ENCODE measurements at places on chromosomes 1 and 21.

- peak; percentile 25 for DNase-seq
Observed at GRCh38 chr1:215637041-215637573, 70.0 kb downstream of the KCTD3 start.

DNA sequence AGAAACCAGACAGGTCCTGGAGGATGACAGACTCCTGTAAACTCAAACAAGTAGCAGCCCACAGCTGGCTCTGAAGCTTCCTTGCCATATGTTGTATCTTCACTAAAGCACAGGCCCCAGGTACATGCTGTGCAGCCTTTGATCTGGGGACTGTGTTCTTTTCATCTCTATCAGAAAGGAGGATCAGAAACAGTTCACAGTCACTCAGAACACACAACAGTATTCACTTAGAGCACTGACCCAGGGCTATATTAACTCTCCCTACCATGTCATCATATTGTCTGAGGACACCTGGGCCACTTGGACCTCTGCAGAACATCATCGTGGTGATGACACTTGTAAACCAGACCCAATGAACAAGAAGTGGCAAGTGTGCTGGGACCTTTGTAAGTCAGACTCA lies 222.0 kb downstream of the SETD4 start:
- DNase-seq, result no peak

DNA sequence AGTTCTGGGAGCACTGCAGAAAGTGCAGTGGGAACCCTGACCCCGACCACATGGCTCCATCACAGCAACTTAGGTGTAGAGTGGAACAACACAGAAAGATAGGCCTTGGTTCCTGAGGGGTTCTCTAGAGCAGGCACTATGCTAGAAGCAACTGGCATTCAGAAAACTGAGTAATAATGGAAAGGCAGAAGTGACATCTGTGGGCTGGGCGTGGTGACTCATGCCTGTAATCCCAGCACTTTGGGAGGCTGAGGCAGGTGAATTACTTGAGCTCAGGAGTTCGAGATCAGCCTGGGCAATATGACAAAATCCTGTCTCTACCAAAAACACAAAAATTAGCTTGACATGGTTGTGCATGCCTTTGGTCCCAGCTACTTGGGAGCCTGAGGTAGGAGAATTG lies 5.3 kb downstream of the MRPS15 start:
- no peak for DNase-seq

- peak; percentile 62 for DNase-seq
Observed at GRCh38 chr1:119101563-119101962, 38.9 kb downstream of the WARS2 start.

GRCh38 chr1:235851939-235852338 lies 14.8 kb downstream of the LYST start:
- no peak for DNase-seq

DNA sequence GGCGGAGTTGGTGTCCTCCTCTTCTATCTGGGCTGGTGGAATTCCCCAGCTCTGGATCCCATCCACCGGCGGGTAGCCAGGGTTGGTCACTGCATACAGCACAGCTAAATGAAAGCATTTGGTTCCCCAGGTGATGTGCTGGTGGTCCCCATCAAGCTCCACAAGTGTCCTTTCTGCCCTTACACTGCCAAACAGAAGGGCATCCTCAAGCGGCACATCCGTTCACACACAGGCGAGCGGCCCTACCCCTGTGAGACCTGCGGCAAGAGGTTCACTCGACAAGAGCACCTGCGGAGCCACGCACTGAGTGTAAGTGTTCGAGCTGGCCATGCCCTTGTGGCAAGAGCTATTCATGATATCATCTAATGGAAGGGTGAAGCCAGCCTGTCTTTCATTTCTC lies 15.9 kb downstream of the ZBTB8B start:
- DNase-seq, result no peak

- DNase-seq, result no peak
Observed at GRCh38 chr1:43071241-43071640, 100.8 kb downstream of the EBNA1BP2 start.

GRCh38 chr1:223109581-223110026 lies 33.4 kb downstream of the TLR5 start:
- no peak for DNase-seq

Measured in fibroblast of skin of back (primary cell).